Posterior cingulate gyrus (tissue), 11 donors: ENCODE measurements at places on chromosomes 7 and 10.

DNA sequence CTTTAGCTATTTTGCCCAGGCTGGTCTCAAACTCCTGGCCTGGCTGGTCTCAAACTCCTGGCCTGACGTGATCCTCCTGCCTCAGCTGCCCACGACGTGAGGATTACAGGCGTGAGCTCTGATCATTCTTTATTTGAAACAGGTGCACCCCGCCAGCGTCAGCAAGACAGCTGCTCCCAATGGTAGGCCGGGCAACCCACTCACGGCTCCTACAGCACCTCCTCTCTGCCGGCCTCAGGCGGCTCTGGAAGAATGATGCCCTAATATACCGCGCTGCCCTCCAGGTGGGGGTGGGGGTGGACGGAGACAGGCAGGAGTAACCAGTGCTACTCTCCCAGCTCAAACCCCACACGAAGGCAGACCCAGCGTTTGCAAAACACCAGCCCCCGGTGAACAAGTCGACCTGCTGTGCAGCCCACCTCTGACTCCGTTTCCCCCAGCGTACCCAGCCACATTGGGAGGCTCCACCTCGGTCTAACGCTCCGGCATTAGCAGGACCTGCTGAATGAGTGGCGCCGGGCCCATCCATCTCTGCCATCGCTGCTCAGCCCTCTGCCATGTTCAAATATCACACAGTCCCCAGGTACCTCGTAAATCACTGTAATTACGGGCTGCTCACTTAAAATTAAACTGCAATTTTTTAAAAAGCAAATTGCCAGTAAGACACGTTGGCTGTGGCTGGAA is 148.6 kb downstream of the ELFN1 start:
- no peak for DNase-seq

- no peak for DNase-seq
These were observed 11.9 kb downstream of the CYTH3 start for GRCh38 chr7:6260291-6261187.

DNA sequence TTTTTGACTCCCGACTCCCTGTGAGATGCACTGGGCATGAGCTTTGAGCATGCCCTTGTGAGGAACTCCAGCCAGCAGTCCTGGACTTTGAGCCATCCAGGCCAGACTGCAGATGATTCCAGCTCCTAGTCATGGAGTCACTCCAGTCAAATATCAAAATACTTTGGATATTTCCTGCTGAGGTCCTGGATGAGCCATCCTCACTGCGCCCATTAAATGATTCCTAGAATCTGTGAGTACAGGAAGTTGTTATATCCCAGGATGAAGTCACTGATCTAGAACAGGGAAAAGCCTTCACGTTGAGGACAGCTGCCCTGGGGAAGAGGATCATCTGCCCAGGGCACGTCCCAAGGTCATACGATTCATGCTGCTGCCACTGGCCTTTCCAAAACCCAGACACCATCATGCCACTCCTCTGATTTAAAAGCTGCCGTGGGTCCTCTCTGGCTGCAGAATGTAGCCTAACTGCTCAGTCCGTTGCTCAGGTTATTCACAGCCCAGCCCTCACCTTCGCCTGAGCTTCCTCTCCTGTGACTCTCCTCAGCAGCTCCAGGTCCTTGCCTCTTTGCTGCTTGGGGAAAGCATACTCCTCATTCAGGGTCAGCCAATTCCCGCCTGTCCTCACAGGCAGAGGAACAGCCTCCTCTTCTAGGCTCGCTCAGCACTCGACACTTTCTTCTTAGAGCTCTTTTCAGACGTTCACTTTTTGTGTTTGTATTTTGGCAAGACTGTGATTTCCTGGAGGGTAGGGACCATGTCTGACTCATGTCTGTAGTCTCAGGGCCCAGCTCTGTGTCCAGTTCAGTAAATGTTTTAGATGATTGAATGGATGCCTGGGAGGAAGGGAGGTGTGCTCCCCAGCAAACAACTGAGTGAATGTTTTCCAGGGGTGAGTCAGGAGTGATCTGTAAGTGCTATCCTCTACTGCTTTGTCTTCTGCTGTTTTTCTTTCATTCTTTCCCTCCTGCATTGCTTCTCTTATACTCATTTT is 157.8 kb downstream of the SNX10 start:
- DNase-seq = no peak

GRCh38 chr7:157514746-157515145 is 177.9 kb downstream of the DNAJB6 start:
- DNase-seq = no peak

DNA sequence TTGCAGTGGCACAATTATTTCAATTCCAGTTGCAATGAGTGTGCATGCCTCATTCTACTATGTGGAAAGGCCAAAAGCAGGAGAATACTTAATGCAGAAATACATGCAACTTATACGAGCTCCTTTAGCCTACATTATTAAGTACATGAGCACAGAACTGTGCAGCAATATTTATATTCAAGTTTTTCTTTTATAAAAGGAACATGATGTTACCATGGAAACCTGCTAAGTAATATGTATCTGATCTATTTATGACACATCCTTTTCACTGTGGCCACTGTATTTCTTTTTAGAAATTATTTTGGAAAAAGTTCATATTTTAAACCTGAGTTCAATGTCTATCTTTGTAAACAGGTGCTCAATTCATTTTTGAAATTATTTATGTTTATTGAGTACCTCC is 88.9 kb downstream of the ELAPOR2 start:
- no peak for DNase-seq

DNA sequence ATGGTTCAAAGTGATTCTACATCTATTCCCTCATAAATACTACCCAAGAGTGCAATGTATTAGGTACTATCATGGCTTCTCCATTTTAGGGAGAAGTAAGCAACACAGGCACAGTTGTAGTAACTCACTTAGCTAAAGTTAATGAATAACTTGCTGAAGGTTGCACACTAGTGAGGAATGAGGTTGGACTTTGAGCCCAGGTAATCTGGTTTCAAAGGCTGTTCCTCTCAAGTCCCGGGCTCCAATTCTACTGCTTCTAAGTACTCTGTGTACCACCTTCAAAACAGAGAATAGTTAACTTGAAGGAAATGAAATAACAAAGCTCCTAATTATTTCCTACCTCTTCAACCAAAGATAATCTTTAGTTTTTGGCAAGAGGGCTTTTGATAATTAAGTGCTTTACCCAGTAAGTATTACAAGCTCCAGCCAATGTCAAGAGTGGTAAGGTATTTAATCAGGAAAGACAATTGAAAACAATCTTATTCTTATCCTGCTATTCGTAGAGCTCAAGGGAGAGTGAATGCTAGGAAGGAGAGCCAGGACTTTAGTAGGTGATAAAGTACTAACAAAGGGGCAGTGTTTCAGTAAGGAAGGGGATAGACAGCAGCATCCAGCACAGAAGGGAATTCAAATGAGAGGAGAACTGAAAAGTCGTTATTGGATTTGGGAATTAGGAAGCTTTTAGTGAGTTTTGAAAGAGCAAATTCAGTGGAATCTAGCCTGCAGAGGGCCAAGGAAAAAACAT is 158.2 kb upstream of the PTPRZ1 start:
- no peak for DNase-seq

DNA sequence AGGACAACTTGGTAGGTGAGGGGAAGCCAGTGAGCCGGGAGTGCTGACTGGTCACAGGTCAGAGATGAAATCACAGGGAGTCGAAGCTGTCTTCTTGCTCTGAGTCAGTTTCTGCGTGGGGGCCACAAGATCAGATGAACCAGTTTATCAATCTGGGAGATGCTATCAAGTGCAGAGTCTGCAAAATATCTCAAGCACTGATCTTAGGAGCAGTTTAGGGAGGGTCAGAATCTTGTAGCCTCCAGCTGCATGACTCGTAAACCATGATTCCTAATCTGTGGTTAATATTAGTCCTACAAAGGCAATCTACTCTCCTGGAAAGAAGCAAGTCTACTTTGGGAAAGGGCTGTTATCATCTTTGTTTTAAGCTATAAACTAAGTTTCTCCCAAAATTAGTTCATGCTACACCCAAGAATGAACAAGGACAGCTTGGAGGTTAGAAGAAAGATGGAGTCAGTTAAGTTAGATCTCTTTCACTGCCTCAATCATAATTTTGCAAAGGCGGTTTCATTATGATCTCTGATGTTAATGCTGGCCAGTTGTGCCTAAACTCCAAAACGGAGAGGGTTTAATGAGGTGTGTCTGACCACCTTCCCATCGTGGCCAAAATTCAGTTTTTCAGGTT is 8.4 kb upstream of the LMOD2 start:
- no peak for DNase-seq

DNA sequence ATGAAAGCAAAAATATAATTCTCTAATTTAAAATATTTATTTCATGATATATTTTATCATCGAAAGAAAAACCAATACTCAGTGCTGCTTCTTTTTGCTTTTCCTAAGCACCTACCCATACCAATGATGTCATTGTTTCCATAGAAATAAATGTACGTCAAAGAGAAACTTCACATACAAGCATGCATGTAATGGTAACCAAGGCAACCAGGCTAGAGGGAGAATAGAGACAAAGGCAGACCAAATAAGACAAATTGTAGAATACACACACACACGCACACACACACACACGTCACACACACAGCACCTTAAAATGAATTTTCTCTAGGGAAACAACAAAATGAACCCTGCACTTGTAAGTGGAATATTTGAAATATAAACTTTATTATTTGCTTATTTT is 75.5 kb downstream of the MACC1 start:
- no peak for DNase-seq

DNA sequence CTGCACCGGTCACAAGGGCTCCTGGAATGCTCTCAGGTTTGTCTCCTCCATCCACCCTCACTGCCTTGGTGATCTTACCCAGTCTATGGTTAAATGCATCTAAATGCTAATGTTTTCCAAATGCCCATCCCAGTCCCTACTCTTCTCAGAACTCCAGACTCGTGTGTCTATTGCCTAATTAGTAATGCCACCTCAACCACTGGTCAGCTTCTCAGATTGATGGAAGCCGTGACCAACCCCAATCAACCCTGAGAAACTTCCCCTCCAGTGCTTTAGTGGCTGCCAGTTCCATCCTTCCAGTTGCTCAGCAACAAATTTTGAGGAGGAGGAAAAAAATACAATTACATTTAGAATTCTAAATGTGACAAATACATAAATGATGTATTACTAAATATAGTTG is 18.6 kb downstream of the NUDCD3 start:
- no peak for DNase-seq

- no peak for DNase-seq
These were observed 308.7 kb downstream of the PTEN start for GRCh38 chr10:88172159-88172558.

DNA sequence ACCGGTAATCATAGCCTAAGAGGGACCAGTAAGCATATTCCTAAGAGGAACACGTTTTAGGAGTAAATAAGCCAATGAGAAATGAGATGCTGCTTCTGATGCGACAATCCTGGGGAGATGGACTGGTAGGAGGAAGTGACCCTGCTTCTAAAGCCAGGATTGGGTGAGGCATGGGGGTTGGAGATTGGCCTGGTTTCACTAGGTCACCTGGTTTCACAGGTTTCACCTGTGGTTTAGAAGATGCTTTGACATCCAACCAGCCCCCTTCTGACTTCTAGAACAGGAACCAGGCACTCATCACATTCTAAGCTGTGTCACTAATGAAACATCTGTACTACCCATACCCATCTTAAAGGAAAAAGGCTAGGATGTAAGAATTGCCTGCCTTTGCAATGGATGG is 53.0 kb upstream of the BAMBI start:
- DNase-seq = no peak

- DNase-seq = no peak
These were observed 59.9 kb downstream of the ALOX5 start for GRCh38 chr10:45433716-45434469.

DNA sequence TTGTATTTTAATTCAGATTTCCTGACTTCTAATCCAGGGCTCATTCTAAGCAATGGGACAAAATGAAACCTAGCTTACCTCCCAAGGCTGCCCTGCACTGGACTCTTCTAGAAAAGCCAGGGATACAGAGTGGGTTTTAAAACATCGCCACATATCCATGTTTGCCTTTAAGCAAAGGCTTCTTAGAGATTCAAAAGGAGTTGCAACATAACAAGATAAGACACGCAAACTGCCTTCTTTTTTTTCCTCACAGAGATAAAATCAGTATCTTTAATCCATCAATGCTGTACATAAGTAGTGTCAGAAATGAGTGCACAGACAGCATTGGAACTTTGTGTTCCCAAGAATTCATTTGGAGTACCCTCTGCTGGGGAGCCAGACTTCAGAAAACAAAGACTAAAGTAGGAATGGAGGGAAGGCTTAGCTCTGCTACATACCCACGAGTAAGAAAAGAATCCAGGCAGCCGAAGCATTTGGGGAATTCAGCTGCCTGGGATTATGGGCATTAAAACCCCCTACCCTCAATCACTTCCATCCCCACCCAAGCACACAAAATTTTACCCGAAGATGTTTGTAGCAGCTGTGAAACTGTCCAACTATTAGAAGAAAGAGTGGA is 427.8 kb downstream of the ARL4A start:
- DNase-seq = no peak

GRCh38 chr10:103543617-103544525 is 50.4 kb downstream of the NEURL1 start:
- DNase-seq = no peak

DNA sequence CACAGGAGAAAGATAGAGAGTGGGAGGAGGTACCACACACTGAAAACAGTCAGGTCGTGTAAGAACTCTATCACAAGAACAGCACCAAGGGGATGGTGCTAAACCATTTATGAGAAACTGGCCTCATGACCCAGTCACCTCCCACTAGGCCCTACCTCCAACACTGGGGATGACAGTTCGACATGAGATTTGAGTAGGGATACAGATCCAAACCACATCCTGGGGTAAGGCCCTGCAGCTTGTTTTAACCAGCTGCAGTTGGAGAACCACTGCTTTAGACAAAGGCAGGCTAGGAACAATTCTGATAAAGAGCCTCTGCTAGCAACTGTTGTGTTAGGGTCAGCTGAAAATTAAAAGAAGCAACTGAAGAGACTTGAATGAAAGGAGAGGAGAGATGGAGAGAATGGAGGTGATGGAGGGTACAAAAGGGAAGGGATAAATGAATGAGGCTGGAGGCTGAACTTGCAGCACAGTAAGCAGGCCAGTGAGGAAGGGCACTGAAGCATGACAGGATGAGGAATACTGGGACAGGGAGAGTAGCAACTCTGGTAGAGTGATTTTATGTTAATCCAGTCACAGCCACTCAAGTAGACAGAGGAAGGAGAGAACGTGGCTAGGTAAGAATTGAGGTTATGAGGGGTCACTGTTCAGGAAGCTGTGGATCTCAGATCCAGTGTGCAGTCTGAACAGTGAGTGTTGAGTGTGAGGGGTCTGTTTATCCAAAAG is 23.6 kb downstream of the MEST start:
- DNase-seq = no peak

- DNase-seq = no peak
These were observed 412.1 kb downstream of the SUGCT start for GRCh38 chr7:40546616-40547501.

DNA sequence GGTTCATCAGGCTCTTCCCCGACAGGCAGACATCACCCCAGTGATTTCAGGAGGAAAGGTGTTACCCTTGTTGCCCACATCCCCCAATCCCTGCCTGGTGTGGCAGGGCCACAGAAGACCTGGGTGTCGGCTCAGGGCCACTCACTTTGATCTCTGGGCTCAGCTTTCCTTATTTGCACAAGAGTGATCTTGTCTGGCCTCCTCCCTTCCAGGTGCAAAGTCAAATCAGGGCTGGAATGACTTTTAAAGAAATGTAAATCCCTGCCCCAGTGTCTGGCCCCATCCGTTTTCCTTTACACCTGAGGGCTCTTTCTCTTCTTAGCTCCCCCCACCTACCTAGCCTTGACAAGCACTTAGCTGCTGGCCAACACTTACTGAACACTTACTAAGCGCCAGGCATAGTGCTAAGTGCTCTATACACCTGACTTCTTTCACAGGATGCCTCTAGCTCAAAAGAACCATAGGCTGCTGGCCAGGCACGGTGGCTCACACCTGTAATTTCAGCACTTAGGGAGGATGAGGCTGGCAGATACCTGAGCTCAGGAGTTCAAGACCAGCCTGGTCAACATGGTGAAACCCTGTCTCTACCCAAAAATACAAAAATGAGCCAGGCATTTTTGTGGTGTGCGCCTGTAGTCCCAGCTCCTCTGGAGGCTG is 979 bp upstream of the NODAL start:
- DNase-seq = no peak
